Stimulated activated CD4-positive, alpha-beta T cell treated with anti-CD3 and anti-CD28 coated beads, Interleukin-15, amount 100 ng/mL, for 1 hour (primary cell): ENCODE measurements at places on chromosomes 16 and 17.

DNA sequence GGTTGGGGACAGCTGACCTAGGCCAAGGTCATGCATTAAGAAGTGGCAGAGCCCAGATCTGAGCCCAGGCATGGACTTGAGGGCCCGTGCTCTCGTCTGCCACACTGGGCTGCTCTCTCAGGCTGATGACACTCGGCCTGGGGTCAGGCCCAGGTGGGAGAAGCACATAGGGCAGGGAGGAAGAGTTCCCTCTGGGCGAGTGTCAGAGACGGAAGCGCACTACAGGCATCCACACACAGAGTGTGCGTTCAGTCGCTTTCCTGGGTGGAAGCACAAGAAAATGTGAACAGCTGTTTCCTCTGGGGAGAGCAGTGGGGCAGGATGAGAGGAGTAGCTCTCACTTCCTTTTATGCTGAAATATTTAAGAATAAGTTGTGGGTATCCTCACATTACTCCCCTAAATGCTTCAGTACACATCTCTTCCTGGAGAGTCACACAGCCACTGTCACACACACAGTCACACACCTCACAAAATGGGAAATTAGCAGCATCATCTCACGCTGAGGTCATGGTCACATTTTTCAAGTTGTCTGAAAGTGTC is 59.7 kb downstream of the B9D1 start:
- DNase-seq = no peak

DNA sequence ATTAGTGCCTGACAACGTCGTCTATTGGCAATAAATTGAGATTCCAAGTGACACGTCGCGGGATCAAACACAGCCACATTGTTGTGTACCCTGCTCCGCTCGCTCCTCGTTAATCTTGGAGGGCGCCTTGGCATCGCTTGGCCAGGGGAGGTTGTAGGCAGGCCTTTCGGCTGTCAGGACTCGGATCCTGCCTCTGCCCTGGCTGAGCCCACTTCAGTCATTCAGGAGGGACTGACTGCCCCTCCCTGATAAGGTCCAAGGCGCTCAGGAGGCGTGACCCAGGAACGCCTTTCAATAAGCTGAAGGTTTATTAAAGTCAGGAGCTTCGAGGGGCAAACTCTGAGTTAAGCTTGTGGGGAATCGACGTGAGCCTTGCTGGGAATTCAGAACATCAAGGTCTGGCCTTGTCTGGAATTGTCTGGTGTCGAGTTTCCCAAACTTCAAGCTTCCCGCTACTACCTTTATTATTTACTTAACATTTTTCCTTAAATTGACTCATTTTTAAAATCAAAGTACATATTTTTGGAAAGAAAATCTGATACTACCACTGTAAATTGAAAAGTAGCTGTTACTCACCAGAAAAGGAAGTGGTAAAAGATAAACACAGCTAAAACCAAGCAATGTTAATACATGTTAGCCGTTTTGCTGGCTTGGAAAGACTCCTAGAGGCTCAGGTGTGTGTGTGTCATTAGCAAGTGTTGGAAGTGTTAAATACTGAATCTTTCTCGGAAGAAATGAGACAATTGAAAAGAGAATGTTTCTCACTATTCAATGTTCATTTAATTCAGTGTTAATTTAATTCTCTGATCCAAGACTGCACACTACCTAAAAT is 5.3 kb upstream of the IRX3 start:
- no peak for DNase-seq

- DNase-seq = no peak
These were observed 62.4 kb upstream of the MED9 start for GRCh38 chr17:17414341-17414805.

DNA sequence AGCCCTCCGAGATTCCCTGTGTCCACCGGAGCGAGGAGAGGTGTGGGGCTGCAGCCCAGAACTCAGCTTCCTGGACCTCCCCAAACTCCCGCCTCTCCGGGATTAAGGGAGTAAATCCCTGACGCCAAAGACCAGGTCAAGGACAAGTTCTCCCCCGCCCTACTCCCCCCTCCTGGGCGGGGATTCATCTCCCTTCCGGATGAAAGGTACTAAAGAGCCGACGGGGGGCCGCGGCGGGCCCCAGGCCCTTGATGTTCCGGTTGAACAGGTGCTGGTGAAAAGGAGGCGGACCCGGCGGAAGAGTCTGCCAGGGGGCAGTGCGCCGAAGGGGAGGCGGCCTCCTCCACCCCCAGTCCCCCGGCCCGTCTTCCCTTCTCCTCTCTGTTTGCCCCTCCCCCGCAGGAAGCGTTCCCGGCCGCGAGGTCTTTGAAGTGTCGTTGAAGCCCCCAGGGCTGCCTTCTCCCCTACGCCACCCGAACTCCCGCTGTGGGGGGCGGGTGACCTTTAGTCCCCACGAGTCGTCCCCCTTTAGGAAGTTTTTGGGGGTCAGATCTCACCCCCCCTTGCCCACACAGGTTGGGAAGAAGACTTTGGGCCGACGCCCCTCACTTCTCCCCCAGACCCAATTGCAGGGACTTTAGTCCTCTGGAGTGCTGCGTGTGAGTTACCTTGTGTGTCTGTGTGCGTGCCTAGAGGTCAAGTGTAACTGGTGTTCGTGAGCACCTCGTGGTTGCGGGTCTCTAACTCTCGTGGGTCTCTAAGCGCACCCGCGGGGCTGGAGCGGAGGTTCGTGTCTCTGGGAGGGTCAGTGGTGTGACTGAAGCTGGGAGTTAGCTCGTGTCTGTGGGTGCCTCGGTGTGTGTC is 1.1 kb upstream of the MLLT6 start:
- DNase-seq = peak; percentile 80

DNA sequence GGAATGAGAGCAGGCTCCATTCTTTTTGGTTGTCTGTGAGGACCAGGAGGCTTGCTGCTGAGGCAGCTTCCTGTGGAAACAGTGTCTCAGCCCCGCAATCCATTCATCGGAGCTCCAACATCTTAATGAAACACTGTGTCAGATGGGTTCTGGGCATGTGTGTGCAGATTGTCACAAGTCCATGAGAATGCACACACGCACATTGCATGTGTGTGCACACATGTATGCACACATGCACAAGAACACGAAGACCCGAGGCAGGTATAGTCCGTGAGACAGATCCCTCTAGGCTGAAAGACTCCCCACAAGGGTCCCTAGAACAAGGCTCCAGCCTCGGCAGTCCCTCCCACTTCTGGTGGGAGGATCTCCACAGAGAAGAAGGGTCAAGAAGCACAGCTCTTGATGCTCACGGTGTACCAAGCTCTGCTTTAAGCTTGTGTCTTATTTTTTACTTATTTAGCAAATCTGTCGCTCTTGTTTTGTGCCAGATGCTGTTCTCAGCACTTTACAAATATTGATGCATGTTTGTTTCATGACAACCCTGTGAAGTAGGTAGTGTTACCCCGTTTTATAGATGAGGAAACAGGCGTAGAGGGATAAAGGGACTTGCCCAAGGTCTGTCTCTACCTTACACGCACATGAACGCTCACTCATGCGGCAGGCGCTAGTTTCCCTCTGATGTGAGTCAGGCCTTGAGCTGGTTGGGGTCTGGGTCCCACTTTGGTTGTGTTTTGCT is 213.1 kb downstream of the SEC14L1 start:
- DNase-seq = no peak

DNA sequence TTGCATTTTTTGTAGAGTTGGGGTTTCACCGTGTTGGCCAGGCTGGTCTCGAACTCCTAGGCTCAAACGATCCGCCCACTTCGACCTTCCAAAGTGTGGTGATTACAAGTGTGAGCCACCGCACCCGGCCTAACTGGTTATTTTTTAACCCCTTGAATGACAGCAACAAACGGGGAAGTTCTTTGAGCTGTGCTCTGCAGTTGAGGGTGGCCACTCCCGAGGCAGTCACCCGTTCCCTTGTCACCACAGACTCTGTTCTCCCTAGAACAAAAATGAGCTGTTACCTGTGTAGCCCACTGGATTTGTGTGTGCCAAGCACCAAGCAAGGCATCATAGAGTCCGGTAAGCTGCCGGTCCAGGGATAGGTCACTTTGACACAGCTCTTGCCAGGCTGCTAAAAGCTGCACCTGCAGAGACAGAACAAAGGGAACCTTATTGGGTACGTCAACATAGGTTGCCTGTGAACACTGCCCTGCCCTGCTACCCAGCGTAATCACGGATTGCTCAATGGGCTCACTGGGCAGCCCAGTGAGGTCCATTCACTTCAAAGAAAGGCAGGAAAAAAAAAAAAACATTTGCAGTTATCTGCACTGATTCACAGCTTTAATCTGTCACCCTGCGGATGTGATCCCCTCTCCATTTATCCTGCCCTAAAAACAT is 19.6 kb downstream of the COG7 start:
- no peak for DNase-seq

DNA sequence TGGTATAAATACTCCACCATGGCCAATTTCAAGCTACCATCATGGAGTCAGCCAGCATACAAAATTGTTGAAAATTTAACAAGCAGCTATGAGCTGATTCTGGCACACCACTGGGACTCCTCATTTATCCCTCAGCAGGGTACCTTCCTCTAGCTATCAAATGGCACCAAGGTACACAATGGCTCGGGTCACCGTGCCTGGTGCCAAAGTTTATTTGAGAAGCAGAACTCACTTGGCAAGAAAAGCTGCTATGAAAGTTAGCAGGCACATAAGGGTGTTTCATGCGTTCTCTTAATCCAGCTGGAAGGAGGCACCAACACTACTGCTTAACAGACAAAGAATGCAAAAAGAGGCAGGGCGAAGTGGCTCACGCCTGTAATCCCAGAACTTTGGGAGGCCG is 51.6 kb downstream of the IKZF3 start:
- DNase-seq = no peak

DNA sequence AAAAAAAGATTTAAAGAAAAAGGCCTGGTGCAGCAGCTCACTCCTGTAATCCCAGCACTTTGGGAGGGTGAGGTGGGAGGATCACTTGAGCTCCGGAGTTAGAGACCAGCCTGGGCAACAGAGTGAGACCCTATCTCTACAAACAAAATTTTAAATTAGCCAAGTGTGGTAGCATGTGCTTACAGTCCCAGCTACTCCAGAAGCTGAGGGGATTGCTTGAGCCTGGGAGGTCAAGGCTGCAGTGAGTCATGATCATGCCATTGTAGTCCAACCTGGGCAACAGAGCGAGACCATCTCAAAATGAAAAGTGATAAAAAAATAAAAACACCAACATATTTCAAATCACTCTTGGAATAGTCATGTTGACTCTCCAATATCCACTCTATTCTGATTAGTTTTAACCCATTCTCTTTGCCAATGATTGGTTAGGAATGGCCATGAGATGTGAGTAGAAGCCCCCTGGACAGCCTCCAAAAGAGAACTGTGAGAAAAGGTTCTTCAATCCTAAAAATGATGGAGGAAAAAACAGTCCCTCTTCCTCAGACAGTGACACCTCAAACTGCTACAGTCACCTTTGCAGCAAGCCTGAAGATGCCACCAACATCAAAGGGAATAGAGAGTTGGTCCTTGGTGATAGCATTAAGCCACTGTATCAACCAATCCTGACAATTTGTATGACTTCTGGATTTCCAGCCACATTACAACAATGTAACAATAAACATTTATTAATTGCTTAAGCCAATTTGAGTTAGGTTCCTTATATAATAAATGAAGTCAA is 2.9 kb upstream of the KANSL1 start:
- DNase-seq = no peak

- no peak for DNase-seq
These were observed 228.7 kb downstream of the SOX9 start for GRCh38 chr17:72349491-72349995.

DNA sequence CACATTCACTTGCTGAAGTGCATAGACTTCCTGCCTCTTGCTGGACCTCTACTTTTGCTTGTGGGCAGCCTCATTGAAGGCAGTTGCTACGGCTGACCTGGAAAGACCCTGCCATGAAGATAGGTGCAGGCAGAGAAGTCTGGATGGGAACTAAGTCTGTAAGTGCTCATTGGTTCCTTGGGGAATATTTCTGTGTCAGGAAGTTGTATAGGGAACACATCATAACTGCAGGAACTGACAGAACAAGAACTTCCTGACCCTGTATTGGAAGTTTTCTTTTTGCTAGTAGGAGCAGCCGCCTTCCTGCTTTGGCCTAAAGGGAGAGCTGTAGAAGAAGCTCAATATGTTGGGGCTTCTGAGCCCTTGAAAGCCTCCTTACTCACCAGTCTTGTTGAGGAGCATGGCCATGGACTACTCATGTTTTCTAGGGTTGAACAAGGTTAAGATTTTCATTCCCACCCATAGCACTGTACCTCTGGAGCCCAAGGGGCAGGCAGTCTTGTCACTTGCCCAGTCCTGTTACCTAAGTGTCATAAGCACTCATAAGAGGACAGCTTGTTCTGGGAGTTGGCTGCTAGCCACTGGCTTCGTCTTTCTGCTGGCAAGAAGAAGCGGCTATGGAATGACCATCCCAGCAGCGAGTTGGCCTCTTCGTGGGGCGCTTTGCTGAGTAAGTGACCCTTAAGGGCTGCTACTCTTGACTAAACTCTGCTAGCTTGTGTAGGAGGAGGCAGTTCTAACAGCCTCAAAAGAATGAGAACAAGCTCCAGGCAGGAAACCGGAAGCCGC is 7.2 kb downstream of the UBFD1 start:
- DNase-seq = no peak

DNA sequence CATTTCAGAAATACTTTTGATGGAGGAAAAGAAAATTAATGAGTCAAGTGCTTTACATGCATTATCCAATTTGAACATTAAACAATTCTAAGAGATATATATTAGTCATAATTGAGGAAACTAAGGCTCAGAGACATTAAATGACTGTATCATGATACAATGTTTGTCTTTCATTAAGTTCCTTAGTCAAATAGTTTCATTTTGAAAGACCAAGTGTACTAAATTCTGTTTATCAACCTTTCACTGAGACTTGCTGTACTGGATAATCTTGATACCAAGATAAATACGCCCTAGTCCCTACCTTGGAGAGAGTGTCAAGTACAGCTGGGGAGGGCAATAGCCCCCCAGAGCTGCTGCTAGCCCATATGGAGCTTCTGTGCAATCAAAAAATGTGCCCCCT is 24.2 kb downstream of the TOM1L2 start:
- DNase-seq = no peak

GRCh38 chr16:51538707-51539498 is 387.8 kb upstream of the SALL1 start:
- no peak for DNase-seq

- no peak for DNase-seq
These were observed 29.0 kb upstream of the HEATR6 start for GRCh38 chr17:60107526-60108257.

GRCh38 chr17:64110379-64111152 is 19.4 kb downstream of the ERN1 start:
- no peak for DNase-seq

- DNase-seq = no peak
These were observed 1.6 kb downstream of the MIEF2 start for GRCh38 chr17:18262111-18262510.

- DNase-seq = no peak
These were observed 68.2 kb downstream of the DYNLRB2 start for GRCh38 chr16:80608946-80609345.

GRCh38 chr16:26363581-26363980 is 671.8 kb downstream of the HS3ST4 start:
- no peak for DNase-seq
